ENCODE measurements at places on chromosomes 6 and 20. TPM values are rescaled to one million over a fixed set of nuclear protein-coding genes. Genes with fewer than 3 reads are reported as not detected.

Gene PPP1R14C
- 6.6 TPM for total RNA-seq

Gene LKAAEAR1
- total RNA-seq: 0.34 TPM

DNA sequence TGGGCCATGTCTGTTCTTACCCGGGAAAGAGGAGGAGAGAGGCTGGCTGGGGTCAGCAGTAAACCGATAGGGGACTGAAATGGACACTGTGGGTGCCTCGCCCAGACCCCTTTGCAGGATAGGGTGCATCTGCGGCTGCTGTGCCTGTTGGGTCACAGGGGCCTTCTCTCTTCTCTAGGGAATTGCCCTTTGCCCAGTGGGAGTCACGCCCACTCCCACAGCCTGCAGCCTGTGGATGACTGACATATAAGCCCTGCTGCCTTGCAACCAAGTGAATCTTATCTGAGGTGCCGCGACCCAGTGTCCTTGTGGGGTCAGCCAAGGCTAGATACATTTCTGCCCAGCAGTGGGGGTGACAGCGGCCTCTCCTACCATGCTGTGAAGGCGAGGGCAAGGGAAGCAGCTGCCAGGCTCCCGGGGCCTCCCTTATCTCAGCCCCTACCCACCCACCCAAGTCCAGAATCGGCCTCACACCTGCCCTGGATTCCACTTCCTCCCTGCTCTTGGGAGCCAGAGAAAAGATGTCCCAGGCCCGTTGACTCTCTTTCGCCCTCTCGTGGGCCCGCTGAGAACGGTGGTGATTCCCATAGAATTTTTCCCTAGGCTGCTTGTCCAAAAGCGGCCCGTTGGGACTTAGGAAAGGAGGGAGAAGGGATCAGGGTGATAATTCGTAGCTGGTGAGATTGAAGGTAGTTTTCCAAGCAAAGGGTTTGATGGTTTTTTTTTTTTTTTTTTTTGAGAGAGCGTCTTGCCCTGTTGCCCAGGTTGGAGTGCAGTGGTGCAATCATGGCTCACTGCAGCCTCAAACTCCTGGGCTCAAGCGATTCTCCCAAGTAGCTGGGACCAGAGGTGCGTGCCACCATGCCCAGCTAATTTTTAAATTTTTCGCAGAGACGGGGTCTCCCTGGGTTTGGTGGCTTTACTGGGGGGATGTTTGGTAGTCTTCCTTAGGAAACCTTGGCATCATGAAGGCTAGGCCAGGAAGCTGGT, 76.4 kb upstream of the RNF24 start:
- DNase-seq: no peak

GRCh38 chr20:15638816-15639215, 934.4 kb downstream of the KIF16B start:
- DNase-seq: no peak

Gene EDN3
- total RNA-seq: not detected

DNA sequence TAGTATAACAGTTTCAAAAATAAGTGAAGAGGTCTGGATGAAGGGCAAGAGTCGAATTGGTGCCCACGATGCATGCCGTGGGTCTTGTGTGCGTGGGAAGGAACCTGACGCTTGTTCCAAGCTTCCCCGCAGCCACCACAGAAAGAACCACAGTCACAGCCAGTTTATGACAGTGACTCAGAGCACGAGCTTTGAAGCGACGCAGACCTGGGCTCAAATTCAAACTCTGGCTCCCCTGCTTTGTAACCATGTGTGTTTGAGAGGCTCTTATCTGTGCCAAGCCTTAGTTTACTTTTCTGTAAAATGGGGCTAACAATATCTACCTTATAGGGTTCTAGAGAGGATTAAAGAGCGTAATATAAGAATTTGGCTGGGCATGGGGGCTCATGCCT, 65.5 kb downstream of the SYNJ2 start:
- DNase-seq: peak; percentile 86

Gene OTOR
- not detected for total RNA-seq

Gene TRIM10
- not detected for total RNA-seq

Gene ASIP
- not detected for total RNA-seq

DNA sequence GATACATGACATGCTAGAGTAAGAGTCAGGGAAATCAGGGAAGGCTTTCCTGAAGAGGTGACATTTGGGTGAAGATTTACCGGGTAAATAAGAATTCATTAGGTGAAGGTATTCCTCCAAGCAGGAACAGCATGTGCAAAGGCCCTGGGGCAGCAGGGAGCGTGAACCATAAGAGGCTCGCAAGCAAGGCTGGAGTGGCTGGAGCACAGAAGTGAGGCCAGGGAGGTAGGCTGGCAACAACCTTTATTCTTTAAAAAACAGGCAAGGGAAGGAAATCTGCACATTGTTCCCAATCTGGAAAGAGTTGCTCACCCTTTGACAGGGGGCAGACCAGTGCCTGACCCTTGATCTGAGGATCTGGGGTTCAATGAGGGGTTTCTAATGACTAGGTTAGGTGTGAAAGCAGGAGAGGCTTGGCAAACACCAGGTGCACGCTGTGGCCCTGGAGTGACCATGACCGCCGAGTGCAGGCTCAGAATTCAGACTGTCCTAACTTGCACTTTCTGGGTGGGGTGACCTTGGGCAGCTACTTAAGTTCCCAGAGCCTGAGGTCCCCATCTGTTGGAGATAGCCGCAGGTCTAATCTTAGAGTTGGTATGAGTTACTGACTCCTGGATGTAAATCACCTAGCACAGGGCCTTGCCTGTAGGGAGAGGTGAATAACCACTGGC, 1.9 kb downstream of the KIAA1755 start:
- no peak for DNase-seq

All from astrocyte (in vitro differentiated cells and primary cell).